ENCODE measurements at places on chromosomes 6 and 20.

GRCh38 chr20:35146920-35147574, at the start of gene EDEM2:
EDEM2 (minus strand) TSS chr20:35147336; CDS start chr20:35147258, 78 bp downstream.
- peak; percentile 91 for DNase-seq

DNA sequence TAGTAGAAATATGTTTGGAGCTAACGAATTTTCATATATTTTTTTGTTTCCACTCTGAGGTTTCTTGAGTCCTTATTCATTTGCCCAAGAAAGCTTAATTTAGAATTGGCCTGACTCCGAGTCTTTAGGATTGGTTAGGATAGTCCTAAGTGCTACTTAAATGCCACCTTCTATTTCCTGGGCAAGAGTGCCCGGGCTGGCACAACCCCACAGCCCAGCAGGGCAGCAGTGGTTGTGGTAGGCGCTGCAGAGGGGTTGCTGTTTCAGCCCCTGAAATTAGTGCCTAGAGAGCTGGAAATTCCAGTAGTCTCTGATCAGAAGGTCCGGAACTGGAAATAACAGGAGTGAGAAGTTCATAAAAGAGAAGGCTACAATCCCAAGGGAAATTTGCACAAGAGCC, 139.4 kb upstream of the TENT5A start:
- DNase-seq, result no peak

- no peak for DNase-seq
These were observed 179.5 kb downstream of the TFAP2A start for GRCh38 chr6:10235344-10235743.

GRCh38 chr6:139017227-139017626, 11.3 kb upstream of the ABRACL start:
- no peak for DNase-seq

- no peak for DNase-seq
These were observed 5.7 kb upstream of the ZNF217 start for GRCh38 chr20:53599378-53599777.
